ENCODE measurements at places on chromosomes 1 and 21.

DNA sequence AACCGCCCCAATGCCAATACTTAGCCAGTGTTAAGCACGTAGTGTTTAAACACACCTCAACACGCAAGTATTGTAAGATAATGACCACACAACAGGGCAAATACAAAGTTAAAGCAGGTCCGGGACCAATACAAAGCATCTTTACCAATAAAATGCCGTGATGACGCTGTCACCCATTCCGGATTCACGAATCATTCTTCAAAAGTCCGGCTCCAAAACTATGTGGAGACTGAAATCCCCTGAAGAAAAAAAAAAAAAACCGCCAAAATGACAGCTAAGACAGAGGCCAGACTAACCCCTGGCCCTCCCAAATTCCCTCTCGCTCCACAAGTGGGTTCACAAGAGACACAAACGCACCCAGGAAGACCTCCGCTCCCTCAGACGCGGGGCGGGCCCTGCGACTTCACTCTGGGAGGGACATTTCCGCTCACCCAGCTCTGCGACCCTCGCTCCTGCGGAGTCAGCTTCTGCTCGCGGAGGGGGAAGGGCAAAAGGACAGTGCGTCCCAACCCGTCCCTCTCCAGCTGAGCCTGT, 625 bp upstream of the DARS2 start:
- DNase-seq, result no peak

DNA sequence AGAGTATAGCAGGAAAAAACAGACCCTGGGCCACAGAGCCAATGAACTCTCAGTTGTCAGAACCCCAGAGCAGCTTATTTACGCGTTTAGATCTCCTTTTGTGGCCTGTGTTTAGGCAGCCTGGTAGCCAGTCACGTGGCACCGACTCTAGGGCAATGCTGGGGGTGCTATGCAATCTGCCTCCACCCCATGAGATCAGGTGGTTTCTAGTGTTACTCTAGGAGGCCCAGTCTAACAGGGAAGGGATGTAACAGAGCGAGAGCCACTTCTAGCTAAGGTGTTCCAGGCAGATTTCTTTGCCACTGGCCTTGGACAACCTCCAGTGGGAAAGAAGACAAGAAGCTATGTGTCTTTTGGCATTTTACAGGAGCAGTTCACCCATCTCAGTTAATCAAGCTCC, 12.0 kb upstream of the A3GALT2 start:
- DNase-seq, result no peak

GRCh38 chr1:10507111-10507879, 32.5 kb downstream of the PEX14 start:
- peak; percentile 84 for DNase-seq

DNA sequence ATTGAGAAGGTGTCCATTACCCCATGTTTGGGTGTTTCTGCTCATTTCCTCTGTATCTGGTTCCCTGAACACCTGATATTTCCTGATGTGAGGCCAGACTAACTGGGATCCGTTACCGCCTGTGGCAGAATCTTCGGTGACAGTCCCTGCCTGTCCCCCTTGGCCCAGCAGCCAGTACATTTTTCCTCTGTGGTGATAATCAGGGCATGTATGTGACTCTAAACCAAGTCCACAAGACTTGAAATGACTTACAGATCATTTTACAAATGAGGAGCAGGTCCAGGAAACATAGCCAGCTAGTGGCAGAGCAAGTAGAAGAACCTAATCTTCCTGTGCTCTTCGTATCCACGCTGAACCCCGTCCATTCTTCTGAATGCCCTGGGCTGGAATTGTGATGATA, 143.5 kb upstream of the IPO9 start:
- no peak for DNase-seq

DNA sequence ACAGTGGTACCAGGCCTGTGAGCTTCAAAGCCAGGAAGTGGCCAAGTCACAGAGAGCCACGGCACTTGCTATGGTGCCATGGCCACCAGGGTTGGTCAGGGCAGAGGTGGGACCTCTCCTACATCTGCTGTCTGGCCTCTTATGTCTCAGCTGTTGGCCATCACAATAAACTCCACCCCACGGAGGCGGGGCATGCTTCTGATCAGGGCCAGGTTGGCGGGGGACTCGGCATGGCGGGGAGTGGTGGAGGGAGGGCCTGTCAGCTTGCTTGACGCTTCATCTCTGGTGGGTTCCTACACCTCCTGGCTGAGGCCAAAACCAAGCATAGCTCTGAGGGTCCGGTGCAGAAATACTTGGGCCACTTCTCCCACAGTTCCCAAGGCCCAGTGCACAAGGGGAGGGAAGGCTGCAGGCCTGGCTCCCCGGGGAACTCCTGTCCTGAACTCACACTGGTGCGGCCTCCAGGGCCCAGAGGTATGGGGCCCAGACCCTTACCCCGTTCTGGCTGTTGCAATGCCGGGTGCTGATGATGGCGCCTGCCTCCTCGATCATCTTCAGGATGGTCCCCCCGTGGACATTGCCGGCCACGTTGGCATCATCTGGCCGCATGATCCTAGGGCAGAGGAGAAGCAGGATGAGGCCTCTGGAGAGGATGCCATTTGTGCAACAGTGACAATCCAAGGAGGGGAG, 44.2 kb downstream of the ACOT7 start:
- DNase-seq, result no peak

GRCh38 chr1:206591226-206591625, 21.0 kb downstream of the EIF2D start:
- DNase-seq, result no peak

GRCh38 chr1:28902738-28903137, 11.6 kb upstream of the EPB41 start:
- DNase-seq, result no peak

DNA sequence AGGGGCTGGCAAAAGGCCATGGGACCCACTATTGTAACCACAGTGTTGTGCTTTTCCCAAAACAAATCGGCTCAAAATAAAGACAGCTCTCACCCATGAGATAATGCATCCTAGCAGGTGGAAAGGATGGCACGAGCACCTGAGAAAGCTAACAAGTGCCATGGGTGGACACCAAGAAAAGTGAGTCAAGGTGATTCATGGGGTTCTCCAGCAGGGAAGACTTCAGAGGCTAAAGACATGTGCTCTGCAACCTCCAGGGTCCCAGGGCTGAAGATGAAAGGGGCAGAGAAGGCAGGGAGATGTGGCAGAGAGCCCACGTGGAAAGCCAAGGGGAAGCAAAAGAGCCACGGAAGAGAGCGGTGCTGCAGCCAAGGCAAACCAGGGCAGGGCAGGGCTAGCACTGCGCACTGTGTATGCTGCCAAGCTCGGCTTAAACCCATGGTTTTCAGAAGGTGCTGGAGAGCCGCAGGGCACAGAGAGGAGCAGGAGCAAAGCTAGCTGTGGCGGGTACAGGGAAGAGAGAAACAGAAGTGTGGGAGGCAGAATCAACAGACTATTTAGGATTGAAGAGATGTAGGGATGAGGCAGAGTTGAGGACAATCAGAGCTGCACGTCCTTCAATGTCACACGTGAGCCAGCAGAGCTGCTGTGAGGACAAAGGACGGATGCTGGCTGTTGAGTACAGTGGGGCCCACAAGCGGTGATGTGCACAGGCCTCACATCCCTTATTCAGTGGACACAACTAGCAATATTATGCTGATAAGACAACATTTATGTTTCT, 41.8 kb upstream of the C1orf198 start:
- DNase-seq, result no peak

DNA sequence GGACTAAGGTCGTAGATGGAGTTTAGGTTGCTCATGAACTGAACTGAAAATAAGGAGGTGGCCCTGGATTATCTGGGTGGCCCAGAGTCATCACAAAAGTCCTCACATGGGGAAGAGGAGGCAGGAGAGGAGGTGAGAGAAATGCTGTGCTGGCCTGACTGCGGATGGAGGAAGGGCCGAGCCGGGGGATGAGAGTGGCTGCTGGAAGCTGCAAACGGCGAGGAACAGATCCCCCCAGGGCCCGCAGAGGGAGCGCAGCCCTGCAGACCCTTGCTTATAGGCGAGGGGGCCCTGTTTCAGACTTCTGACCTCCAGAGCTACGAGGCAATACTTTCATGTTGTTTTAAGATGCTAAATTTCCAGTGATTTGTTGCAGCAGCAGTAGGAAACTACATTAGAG, 102.7 kb upstream of the C1orf174 start:
- DNase-seq, result no peak

GRCh38 chr1:116855773-116856201, 53.9 kb upstream of the PTGFRN start:
- DNase-seq, result no peak

DNA sequence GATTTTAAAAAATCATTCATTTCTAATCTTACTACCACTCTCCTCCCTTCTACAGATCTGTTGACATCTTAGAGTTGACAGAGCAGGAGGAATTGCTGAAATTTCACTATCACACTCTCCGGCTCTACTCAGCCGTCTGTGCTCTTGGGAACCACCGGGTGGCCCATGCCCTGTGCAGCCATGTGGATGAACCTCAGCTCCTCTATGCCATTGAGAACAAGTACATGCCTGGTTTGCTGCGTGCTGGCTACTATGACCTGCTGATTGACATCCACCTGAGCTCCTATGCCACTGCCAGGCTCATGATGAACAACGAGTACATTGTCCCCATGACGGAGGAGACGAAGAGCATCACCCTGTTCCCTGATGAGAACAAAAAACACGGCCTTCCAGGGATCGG, 276.7 kb downstream of the ZP4 start:
- DNase-seq, result no peak

- peak; percentile 53 for DNase-seq
These were observed 423.5 kb upstream of the PROX1 start for GRCh38 chr1:213564215-213564659.

DNA sequence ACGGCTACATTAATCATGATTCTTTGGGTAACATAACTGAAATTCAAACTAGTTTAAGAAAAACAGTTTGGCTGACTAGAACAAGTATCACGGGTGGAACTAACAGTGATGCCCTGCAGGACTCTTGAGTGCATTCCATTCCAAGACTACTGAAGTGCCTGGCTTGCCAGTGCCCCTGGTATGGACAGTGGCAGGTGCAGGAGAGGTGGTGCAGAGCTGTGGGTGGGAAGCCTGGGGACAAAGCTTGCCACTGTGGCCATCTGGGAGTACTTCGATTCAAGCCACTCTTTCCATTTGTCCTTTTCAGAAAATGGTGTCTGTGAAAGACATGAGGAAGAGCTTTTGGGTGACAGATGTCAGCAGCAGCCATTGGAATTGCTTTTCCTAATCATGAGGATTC, 166.5 kb downstream of the RRAGC start:
- no peak for DNase-seq

- DNase-seq, result no peak
These were observed 266.7 kb downstream of the LMO4 start for GRCh38 chr1:87595384-87595781.

- no peak for DNase-seq
These were observed 11.6 kb downstream of the KCNK1 start for GRCh38 chr1:233625510-233625981.

- DNase-seq, result no peak
These were observed 82.9 kb downstream of the NIBAN1 start for GRCh38 chr1:184891440-184891839.

- peak; percentile 61 for DNase-seq
These were observed 39.1 kb downstream of the DYRK1A start for GRCh38 chr21:37405629-37406028.

GRCh38 chr1:161473348-161473747, 31.9 kb upstream of the FCGR2A start:
- DNase-seq, result peak; percentile 86

GRCh38 chr1:236753516-236753915, 41.6 kb upstream of the MTR start:
- peak; percentile 70 for DNase-seq

GRCh38 chr1:25534410-25534788, 9.0 kb upstream of the LDLRAP1 start:
- no peak for DNase-seq

GRCh38 chr1:205967554-205968335, 24.5 kb upstream of the SLC26A9 start:
- no peak for DNase-seq

DNA sequence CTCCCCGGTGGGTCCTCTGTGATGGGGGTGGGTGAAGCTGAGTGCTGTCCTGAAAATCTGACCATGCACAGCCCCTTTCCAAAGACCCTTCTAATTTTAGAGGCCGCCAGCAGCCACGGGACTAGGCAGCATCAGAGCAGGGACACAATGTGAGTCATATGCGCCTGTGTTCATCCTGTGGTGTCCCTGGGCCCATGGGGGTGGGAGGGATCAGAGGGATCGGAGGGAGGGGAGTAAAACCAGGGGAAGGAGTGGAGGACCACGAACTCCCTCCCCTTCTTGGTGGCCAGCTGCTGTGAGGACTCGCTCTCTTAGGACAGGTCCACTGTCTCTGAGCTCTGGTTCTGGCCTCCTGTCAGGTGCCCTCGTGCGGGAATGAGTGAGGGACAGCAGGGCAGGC, 61.5 kb downstream of the ADARB1 start:
- no peak for DNase-seq

DNA sequence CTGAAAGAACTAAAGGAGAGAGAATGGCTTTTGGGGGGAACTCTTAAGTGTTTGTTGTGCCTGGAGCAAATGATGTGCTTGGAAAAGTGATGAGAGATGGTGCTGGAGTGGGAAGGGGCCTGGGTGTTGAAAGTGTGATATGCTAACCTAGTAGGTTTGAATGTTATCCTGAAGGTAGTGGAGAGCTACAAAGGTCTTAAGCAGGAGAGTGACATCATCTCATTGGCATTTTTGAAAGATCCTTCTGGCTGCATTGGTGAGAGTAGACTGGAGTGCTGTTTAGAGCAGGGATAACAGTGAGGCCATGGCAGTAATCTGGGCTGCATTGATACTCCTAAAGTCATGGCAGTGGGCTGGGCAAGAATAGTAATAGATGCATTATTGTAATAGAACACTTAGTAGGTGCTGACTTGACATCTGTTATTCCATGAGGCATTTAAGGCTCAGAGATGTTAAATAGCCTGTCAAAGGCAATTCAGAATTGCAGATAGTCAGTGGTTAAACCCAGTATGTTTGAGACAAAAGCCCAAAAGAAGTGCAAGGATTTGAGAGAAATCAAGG, 44.5 kb downstream of the MDM4 start:
- DNase-seq, result no peak

DNA sequence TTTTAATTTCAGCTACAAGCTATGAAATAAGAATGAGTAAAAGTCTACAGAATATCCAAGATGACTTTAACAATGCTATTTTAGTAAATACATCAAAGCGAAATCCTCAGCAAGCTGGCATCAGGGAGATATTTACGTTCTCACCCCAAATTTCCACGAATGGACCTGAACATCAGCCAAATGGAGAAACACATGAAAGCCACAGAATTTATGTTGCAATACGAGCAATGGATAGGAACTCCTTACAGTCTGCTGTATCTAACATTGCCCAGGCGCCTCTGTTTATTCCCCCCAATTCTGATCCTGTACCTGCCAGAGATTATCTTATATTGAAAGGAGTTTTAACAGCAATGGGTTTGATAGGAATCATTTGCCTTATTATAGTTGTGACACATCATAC, 13.7 kb upstream of the CLCA1 start:
- DNase-seq, result no peak

DNA sequence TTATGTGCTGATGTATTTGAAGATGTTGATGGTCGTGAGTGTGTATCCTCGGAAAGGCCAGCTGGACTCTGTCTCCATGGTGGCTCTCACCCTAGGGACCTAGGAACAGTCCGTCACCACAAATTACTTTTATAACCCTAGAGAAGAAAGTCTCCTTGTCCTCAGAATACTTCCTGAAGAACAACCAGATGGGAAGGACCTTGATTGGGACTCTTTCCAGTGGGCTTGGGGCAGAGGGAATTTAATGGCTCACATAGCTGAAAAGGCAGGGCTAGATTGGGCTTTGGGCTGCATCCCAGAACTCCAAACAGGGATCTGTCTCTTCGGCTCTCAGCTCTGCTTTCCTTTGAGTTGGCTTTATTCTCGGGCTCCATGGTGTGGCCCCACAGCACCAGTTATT, 90.8 kb downstream of the TBX19 start:
- no peak for DNase-seq

GRCh38 chr1:169144941-169145626, 38.6 kb downstream of the ATP1B1 start:
- no peak for DNase-seq
